Activated naive CD4-positive, alpha-beta T cell treated with anti-CD3 and anti-CD28 coated beads, Interleukin-2, amount 10 ng/mL, durations not matched to agents 5 hours and 36 hours (primary cell): ENCODE measurements at places on chromosomes 2 and 18. TPM values are rescaled to one million over a fixed set of nuclear protein-coding genes. Genes with fewer than 3 reads are reported as not detected.

Gene ANKRD62
- not detected for total RNA-seq

Gene TRAPPC12
- total RNA-seq = 83.3 TPM

Gene FBXO41
- 16.6 TPM for total RNA-seq

Gene NEUROD1
- total RNA-seq = not detected

Gene TTR
- not detected for total RNA-seq

Gene MROH2A
- total RNA-seq = not detected

Gene CRIM1
- 4.9 TPM for total RNA-seq

Gene MC5R
- not detected for total RNA-seq

Gene SMYD5
- total RNA-seq = 14.2 TPM

Gene MYO3B
- total RNA-seq = not detected

Gene REG1B
- total RNA-seq = not detected
